ENCODE measurements at places on chromosomes 11 and 22.

DNA sequence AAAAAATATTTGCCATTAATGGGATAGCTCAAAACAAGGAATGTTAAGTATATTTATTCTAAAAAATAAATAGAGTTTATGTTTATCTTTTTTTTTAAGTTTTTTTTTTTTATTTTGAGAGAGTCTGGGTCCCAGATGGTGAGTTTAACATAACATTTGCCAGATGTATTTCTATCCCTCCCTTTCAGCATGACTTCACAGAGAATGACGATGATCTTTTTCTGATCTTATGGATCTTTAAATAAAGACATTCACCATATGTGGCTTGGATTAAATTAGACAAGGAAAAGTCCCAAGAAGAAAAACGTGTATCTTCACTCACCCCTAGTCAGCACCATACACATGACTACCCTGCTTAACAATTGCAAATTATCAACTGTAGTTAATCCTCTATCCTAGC lies 839.8 kb upstream of the CNTN5 start:
- no peak for DNase-seq

- DNase-seq, result no peak
These were observed 31.7 kb downstream of the IMMP1L start for GRCh38 chr11:31477528-31478222.

GRCh38 chr11:126606484-126606883 lies 251.0 kb downstream of the ST3GAL4 start:
- no peak for DNase-seq

- DNase-seq, result peak; percentile 95
These were observed at the start of the genes ILK and RRP8 for GRCh38 chr11:6603287-6604080. Gene ILK (plus strand): TSS chr11:6603774. CDS start chr11:6604272, 498 bp downstream. Gene RRP8 (minus strand): TSS chr11:6603616. CDS start chr11:6603502, 114 bp downstream.
